Activated CD8-positive, alpha-beta T cell treated with anti-CD3 and anti-CD28 coated beads for 36 hours (primary cell): ENCODE measurements at places on chromosomes 3 and 15. TPM values are rescaled to one million over a fixed set of nuclear protein-coding genes. Genes with fewer than 3 reads are reported as not detected.

GRCh38 chr15:73678498-73678897, 5.7 kb upstream of the CD276 start:
- no peak for DNase-seq

DNA sequence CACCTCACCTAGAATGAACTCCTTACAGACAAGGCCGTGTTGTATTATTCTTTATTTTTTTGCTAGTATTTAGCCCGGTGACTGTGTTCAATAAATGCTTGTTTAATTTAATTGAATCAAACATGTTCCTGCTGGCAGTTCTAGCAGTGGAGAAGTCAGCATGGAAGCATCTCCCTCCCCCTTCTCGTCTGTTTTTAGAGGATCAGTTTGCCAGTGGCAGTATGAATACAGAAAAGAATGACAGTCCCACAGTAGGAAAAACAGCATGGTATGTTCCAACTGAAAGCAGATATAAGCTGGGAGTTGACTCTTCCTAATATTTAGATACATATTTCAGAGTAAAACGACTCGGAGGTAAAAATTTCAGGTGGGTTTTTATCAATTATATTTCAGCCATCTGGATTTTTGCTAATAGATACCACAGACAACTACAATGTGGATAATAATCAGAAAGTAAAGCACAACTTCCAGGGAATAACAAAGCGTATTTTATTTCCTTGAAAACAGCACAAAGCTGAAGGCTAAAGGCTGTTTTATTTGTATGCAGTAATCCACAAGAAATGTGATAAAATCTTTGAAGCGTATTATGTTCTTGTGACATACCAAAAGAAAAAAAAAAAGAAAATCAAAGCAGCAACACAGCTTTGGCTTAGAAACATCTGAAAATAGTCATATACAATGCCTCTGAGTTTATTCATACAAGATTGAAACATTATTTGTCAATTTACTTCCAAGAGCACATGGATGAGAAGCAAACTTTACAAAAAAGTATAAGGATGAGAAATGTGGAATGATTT, 244.5 kb upstream of the KCNMB2 start:
- no peak for DNase-seq

SNURF gene
- 17.8 TPM for total RNA-seq

XCR1 gene
- total RNA-seq = not detected

DNA sequence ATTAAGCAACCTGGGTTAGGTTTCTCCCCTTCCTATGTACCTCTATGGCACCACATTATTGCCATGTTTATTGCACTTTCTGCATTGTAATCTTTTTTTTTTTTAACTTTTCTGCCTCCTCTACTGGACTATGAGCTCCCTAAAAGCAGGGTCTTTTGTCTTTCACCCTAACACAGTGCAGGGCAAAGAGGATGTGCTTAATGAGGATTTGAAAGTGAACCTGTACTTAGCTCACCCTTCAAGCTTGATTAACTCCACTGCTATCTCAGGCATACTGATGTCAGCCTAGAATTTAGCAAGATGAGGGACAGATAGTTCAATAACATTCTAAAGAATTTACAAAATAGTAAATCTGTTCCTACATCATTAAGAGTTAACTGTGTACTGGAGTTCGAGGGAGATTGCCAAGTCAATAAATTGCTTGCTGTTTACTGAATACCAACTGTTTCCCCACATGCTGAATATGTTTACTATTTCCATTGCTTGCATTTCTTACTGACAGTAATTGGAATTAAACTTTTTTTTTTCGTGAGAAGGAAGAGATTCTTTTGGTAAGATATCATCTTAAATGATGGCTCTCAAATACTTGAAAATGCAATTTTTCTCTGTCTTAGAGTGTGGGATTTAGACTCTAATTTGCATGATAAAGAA, 15.7 kb upstream of the PPARG start:
- no peak for DNase-seq

DNA sequence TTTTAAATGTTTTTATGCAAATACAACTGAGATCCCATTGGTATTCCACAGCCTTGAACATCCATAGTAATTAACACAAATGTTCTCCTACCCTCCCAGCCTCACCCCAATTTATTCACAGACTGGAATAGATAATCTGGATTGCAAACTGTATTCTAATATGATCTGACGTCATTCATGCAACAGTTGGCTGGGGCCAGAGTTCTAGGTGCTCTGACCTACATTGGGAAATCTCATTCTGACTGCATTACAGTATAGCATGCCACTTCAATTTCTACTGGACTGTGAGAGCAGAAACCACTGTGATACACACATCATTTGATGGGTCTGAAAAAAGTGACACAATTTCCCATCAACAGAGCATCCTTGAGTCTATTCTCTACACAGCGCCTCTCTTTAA, 403.1 kb downstream of the MAGI1 start:
- no peak for DNase-seq

GRCh38 chr3:37375184-37376127, 201.1 kb upstream of the LRRFIP2 start:
- no peak for DNase-seq

- DNase-seq = no peak
These were observed 86.6 kb downstream of the MSL2 start for GRCh38 chr3:136109499-136109898.

- no peak for DNase-seq
These were observed 72.2 kb downstream of the EPHB1 start for GRCh38 chr3:134867277-134867676.

GRCh38 chr15:83292317-83292716, 7.9 kb upstream of the BNC1 start:
- DNase-seq = no peak

AMT gene
- total RNA-seq = 4.4 TPM

- DNase-seq = no peak
These were observed 169.3 kb upstream of the TRIM42 start for GRCh38 chr3:140508550-140508949.

SAMMSON gene
- not detected for total RNA-seq

DNA sequence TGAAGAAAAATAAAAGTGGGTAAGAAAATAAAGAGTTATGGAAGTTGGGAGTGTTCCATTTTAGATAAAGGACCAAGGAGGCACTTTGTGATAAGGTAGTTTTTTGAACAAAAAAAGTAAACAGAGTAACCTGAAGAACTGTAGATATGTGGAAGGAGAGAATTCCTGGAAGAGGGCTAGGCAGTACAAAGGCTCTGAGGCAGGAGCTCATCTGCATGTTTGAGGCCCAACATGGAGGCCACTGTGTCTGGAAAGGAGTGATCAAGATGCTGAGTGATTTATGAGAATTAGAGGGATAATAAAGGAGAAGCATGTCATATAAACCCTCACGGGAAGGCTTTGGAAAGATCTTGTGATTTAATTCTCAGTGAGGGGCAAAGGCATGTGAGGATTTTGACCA, 126.5 kb downstream of the DTWD1 start:
- DNase-seq = no peak
